ENCODE measurements at places on chromosomes 5 and 9. TPM values are rescaled to one million over a fixed set of nuclear protein-coding genes. Genes with fewer than 3 reads are reported as not detected.

DNA sequence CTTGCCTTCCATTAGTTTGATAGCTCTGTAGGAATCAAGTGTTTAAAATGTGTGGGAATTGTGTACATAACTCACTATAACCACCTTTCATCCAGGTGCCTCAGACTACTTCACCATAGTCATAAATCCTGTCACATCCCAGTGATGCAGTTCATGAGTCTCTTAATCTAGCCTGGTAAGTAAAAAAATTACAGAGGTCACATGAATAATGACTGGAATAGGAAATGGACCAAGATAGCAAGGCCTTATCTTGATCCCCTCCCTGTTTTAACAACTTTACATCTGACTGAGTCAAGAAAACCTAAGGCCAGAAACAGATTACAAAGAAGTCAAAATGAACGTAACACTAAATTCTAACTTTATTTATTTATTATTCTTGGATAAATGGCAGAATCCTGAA is 1.5 kb upstream of the RNF145 start:
- no peak for DNase-seq

DNA sequence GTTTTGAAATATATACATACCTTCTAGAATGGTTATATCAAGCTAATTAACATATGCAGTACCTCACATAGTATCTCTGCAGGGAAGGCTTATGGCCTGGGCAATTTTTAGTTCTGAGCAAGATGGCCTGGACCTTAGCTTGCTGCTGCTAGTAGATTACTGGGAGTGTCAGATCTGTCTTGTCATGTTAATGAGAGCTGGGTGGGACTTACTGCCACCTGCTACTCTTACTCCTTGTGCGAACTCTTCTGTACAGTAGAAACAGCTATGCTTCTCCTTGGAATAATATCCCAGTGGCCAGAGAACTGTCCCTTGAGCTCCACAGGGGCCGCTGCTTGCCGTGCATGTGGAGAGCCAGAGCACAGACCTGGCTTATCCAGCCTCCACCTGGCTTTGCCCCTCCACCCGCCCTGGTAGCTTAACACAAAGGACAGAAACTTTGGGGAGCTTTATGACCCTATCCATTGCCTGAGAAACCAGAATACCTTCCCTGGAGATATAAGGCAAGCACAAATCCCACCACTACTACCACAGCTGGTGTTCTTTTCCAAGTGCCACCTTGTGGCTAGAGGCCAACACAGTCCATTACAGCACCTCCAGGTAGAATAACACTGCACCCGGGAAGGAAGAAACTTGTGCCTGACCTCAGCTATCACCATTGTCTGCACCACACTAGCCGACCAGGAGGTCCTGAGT is 74.4 kb upstream of the RUSC2 start:
- no peak for DNase-seq

DNA sequence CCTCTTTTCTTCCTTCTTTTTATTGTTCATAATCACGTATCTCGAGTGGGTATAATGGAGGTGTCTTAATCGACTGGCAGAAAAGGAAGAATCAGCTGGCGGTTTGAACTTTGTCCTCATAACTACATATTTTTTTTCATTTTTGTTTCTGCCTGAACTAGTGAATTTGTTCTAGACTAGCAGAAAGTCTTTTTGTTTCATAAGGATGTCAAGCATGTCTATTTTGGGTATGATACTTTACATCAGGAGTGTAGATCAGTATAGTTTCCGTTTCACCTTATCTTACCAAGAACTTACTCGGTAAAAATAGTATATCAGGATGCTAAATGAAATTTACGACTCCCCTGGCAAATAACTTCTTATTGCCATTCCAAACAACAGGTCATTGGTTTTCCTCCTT is 278.9 kb downstream of the CHSY3 start:
- no peak for DNase-seq

NFX1 gene
- total RNA-seq, result 36.3 TPM

GRCh38 chr5:15366676-15367391 is 133.1 kb upstream of the FBXL7 start:
- DNase-seq, result peak; percentile 2

- no peak for DNase-seq
Measured at GRCh38 chr5:114418176-114419066, 56.6 kb downstream of the KCNN2 start.

DNA sequence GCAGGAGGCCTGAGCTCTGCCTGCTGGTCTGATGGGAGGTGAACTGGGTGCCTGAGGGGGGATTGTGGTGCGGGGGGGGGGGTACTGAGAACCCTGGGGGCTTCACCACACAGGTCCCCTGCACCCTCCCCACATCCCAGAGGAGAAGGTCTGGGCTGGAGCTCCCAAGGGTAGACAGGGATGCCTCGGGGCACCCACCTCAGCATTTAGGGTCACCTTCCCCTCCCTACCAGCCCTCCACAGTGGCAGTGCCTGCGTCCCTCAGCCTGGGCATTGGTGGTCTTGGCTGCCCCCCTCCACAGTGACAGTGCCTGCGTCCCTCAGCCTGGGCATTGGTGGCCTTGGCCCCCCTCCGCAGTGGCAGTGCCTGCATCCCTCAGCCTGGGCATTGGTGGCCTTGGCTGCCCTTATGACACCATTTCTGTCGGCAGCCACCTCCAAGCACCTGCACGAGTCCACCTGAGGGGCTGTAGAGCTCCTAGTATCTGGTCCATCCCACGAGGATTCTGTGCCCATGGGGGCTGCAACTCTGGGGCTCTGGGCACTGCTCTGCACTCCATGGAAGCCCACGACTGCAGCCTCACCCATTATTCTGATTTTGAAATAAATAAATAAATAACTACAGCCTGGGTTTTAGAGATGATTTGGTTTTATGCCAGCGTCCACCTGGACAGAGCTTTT is 21.5 kb downstream of the NKD2 start:
- no peak for DNase-seq

PCDHGB2 gene
- total RNA-seq, result 6.2 TPM

C9 gene
- total RNA-seq, result not detected

DNA sequence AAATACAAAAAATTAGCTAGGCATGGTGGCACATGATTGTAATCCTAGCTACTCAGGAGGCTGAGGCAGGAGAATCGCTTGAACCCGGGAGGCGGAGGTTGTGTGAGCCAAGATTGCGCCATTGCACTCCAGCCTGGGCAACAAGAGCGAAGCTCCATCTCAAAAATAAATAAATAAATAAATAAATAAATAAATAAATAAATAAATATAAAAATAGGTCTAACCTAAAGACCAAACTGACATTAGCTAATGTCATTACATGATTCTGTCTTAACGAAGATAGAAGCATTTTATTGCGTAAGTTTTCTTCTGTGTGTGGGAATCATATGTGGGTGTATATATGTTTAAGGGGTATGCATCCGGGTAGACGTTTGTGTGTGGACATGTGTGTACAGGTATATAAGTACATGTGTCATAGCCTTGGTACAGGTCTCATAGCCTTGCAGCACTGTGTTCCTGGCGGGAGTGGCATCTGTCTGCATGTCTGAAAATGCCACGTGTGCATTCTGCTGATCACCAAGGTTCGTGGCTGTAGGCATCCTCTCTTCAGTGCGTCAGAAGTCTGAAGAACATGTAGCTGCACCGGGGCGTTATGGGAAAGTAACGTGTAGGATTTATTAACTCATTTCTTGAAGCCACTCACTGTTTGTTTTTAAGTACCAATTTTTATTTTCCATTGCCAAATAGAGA is 298.1 kb downstream of the NR3C1 start:
- no peak for DNase-seq

ARL14EPL gene
- not detected for total RNA-seq

Measured in A673 (cell line).